Chondrocyte (in vitro differentiated cells): ENCODE measurements at places on chromosomes 2 and 18. TPM values are rescaled to one million over a fixed set of nuclear protein-coding genes. Genes with fewer than 3 reads are reported as not detected.

DNA sequence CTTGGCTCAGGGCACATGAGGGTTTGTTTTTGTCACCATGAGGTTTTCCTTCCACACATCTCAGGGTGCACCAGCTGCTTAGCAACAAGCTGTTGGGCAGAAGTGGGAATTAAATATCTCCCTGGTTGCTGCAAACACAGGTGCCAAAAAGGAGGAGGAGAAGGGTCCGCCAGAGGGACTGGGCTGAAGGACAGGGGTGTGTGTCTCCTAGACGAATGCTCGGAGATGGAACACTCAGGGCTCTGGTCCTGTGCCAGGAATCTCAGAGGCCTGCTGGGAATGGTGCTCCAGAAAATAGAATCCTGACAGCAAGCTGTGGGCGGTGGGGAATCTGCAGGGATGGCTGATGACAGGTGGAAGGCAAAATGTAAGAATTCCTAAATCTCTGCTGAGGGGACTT is 94.5 kb downstream of the VSNL1 start:
- DNase-seq = no peak

DNA sequence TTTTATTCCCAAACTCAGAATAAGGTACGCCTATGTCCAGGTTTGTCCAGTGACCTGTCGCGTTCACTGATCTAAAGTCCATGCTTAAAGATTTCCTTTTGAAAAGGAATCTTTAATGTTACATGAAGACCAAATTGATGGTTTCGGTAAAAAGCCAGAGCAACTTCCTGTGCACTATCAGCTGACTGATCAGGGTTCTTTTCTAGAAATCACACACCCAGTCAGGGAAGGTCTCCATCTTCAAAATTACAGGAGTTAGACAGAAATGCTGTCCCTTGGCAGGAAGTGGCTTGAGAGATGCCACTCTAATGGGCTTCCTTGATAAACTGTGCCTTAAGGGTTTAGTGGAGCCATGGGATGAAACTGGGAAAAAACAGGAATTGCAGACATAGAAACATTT is 14.7 kb upstream of the ARHGAP25 start:
- DNase-seq = no peak

ASPRV1 gene
- 0.21 to 1.2 TPM (median 0.35 TPM) in 3 replicates for total RNA-seq

COL3A1 gene
- total RNA-seq = 7,827 to 10,007 TPM (median 8,099 TPM) in 3 replicates

OTOF gene
- not detected in 3 replicates for total RNA-seq

SERPINB8 gene
- total RNA-seq = 10.2 to 13.6 TPM (median 12.0 TPM) in 3 replicates

DNA sequence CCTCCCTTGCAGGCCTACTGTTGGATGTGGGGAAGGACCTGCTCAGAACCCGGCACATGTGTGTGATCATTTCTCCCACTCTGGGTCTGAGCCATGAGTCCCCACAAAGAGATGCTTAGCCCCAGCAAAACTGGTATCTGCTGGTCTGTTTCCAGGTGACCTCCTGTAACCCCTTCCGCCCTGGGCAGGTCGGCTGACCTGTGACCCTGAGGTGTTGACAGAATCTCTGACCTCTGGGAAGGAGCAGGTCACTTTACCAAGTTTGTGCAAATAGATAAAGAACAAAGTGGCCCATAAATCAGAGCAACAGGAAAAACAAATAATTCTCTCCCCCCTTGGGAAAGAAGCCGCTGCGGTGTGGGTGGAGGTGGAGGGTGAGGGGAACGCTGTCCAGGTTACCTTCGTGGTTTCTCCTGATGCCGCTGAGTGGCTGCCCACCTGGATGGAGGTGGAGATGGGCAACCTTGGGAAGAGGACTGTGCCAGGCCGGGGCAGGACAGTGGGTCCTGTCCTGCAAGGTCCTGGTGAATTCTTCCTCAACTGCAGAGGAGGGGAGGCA is 174.0 kb upstream of the MYCN start:
- no peak for DNase-seq

SULT1C2 gene
- 0.27 to 0.29 TPM (median 0.28 TPM) in 3 replicates for total RNA-seq

- DNase-seq = no peak
Observed at GRCh38 chr2:194382221-194382620, 1274.8 kb upstream of the SLC39A10 start.

- DNase-seq = no peak
Observed at GRCh38 chr2:32627441-32627813, 423 bp upstream of the TTC27 start.

DNA sequence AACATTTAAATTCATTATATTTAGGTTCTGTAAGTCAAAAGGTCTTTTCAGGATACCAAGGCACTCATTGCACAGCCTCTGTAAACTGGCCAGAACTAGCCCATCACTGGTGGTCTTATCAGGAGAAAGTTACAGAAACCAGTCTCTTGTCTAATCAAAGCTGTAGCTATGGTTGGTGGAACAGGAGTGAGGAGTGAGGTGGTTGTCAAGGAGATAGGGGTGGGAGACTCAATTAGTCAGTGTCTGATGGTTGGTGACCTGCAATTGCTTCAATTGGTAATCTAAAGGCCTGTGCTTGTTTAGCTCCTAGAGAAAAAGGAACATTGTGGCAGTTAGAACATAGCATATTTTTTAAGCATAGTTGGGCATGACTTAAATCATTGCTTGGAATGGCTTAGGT is 458.6 kb upstream of the CDH2 start:
- DNase-seq = no peak

- no peak for DNase-seq
Observed at GRCh38 chr2:29923110-29923721, 1.8 kb upstream of the ALK start.

GRCh38 chr2:61984682-61985081 is 79.2 kb downstream of the COMMD1 start:
- no peak for DNase-seq

DNA sequence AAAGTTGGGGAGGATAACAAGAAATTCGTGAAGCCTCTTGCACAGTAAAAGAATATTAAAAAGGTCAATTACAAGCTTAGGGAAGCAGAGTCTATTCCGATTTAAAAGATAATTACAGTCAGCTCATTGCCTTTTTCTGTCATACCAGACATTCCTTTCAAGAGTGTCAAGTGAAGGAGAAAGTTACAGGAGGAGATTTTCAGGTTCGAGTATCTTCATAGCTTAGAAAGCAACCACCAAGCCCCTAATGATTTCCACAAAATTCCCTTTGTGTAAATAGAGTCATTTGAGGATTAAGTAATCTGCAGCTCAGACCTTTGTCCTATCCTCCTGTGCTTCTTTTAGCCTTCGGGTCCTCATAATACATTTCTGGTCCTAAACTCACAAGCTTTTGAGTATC is 414.9 kb downstream of the CDH2 start:
- no peak for DNase-seq

- no peak for DNase-seq
Observed at GRCh38 chr2:19274439-19274838, 84.0 kb downstream of the OSR1 start.

DNA sequence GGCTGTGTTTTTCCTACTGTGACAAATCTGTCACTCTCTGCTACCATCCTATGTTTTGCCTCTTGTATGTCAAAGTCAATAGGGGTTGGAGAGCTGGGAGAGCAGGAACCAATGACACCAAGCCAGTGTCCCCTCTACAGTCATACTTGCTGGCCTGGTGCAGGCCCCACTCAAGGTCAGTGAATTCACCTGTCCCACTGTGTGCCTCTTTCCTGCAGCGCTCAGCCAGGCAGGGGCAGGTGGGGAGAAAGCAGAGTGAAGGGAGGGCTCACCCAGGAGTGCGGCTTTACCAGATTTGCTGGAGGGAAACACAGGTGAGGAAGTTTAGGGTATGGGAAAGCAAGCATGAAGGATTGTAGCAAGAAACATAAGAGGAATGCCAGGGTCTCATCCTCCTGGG is 114.5 kb downstream of the GYPC start:
- DNase-seq = no peak

- no peak for DNase-seq
Observed at GRCh38 chr18:59833785-59834184, 66.0 kb upstream of the PMAIP1 start.

FBLN7 gene
- total RNA-seq = 0.77 to 1.3 TPM (median 1.0 TPM) in 3 replicates

DNA sequence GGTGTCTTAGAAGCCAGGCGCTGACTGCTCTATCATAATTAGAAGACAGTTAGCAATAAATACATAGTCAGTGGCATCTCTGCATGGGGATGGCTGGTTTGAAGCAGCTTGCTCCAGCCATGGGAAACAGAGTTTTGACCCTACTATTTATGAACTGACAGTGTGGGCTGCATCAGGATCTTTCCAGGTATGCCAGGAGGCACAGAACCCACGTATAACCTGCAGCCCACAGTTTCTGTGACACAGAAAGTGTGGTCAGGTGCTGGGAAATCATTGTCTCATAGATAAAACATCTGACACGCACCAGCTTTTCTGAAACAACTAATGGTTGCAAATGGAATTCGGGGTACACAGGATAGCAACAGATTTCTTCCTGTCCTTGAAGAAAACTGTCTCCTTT is 34.7 kb downstream of the INPP4A start:
- no peak for DNase-seq

DNA sequence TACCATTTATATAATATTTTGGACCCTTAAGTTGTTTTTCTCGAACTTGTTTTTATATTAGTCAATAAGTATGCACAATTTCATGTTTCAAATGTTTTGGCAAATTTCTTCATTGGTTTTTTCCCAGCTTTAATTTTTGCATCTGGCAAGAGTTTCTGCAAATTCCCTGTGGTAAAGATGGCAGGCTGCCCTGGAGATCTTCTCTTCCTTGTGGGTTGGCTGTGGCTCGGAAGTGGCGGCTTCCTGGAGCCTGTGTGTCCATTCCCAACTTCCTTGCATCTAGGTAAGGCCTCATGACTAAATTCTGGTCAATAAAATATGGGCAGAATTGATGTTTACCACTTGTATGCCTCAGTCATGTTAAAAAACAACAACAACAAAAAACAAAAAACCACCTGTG is 818.6 kb downstream of the EPHA4 start:
- no peak for DNase-seq

DHX57 gene
- total RNA-seq = 13.6 to 21.8 TPM (median 18.2 TPM) in 3 replicates

LRP1B gene
- total RNA-seq = 0.03 to 0.65 TPM (median 0.25 TPM) in 3 replicates

ECEL1 gene
- 0.12 to 0.53 TPM in 2 of 3 replicates, not detected in the other for total RNA-seq

SP140 gene
- 0.60 TPM in 1 of 3 replicates, not detected in the others for total RNA-seq

GRCh38 chr2:1798115-1798784 is 53.9 kb upstream of the PXDN start:
- DNase-seq = peak; percentile 68

- DNase-seq = no peak
Observed at GRCh38 chr18:36307513-36307912, 10.0 kb downstream of the FHOD3 start.

GRCh38 chr2:214577769-214578168 is 166.9 kb downstream of the VWC2L start:
- no peak for DNase-seq

DNA sequence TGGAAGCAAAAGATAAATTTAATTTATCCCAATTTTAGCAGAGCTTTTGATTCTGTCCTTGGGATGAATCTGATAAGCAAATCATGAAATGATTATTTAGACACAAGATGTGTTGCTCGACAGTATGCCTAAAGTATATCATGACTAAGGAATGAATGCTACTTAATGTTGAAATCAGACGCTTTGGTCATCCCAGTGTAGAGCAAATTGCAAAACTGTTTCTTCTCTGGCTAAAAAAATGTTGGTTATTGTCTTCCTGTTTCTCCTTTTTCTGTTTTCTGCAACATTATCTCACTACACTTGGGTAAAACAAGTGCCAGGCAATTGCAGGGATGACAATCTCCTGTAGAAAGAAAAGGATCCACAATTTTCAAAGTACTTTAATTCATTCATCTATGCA is 66.4 kb downstream of the BABAM2 start:
- DNase-seq = no peak

TRAF3IP1 gene
- 15.1 to 21.1 TPM (median 15.8 TPM) in 3 replicates for total RNA-seq

- no peak for DNase-seq
Observed at GRCh38 chr2:20403774-20404312, 43.0 kb upstream of the RHOB start.

GRCh38 chr18:34704823-34705222 is 5.3 kb upstream of the DTNA start:
- no peak for DNase-seq
